Activated T-cell treated with anti-CD3 and anti-CD28 coated beads, Interleukin-2, amount 50 U/mL, for 48 hours (primary cell): ENCODE measurements at places on chromosomes 2 and 18.

- DNase-seq = no peak
Measured at GRCh38 chr2:25829377-25829704, 48.9 kb downstream of the ASXL2 start.

DNA sequence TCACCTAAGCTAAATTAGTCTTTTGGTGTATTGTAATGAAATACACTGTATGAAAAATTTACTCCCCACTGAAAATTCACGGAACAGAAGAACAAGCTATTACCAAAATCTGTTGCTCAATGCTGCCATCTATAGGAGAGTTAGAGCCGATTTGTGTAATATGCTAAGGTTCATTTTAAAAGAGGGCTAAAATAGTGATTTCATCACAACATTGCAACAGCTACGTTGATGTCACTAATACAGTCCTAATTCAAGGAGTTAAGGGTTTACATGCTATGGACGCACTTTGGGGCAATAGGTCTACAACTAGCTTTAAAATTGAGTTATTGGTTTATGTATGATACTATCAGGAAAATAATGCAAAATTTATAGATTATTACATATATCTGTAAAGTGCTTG is 3.0 kb upstream of the IRS1 start:
- DNase-seq = no peak

GRCh38 chr2:171244466-171244969 is 83.8 kb upstream of the TLK1 start:
- DNase-seq = no peak

GRCh38 chr2:152245653-152246052 is 70.1 kb upstream of the STAM2 start:
- DNase-seq = no peak

- DNase-seq = no peak
Measured at GRCh38 chr2:79887747-79888374, 375.0 kb downstream of the CTNNA2 start.

DNA sequence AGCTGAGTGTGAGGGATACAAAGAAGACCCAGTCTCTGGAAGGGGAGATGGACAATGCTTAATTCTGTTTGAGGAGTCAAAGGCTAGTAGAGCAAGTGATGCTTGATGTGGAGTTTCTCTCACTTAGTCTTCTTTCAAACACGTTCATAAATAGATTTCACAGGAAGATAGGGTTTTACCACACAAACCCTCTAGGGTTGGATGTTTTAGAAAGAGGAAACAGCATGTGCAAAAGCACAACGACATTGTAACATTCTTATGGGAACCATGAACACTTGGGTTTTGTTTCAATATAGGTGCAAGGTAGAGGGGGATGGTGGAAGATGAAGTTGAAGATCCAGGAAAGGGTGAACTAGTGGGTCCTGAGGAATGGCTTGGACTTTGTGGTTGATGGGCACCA is 10.8 kb upstream of the EFEMP1 start:
- no peak for DNase-seq

DNA sequence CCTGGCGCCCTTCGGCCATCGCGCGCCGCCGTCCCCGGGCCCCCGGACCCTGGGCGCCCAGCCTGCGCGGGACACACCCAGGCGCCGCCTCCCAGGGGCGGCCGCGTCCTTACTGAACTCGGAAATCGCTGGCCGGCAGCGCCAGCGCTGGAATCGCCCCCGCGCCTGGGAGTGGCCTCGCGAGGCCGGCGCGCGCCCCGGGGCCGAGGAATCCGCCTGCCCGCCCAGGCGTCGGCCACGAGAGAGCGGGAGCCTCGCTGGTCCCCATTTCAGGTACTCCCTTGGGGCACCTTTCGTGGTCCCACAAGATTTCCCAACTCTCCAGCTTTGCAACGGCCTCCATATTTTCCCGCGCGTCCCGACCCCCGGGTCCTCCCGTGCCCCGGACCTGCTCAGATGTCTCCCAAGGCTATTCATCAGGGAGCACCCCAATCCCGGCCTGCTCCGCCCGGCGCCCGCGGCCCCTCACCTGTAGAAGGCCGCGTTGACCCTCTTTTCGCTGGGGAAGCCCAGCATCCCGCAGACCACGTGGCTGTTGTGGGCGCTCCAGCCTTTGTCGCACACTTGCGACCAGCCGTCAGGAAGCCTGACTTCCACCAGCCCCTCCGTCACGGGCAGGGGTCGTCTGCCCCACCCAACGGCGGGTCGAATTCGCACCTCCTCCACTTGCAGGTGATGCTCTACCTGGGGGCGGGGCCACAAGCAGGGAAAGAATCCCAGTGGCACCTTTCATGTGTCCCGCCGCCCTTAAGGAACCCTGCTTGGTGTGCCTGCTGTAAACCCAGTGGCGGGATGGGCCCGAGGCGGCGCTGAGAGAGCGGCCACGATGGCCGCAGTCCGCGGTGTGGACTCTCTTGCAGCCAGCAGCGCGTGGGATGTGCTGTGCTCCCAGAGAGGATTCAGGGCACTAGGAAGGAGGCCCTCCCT is 4.6 kb downstream of the LOXL3 start:
- peak; percentile 54 for DNase-seq

GRCh38 chr18:40041951-40042350 is 1913.1 kb upstream of the PIK3C3 start:
- DNase-seq = no peak

DNA sequence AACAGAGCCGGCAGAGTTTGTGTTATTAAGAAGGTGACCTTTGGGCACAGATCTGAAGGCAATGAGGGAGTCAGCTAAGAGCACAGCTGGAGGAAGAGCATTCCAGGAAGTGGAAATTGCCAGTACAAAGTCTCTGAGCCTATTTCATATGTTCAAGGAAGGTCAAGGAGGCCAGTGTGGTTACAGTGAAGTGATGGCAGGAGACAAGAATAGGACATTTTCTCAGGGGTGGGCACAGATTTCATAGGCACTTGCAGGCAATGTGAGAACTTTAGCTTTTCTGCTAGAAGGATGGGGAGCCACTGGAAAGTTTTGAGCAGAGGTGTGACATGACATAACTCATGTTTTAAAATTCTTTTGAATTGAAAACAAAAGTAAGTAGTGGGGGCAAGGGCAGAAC is 50.3 kb downstream of the ARHGAP25 start:
- no peak for DNase-seq

DNA sequence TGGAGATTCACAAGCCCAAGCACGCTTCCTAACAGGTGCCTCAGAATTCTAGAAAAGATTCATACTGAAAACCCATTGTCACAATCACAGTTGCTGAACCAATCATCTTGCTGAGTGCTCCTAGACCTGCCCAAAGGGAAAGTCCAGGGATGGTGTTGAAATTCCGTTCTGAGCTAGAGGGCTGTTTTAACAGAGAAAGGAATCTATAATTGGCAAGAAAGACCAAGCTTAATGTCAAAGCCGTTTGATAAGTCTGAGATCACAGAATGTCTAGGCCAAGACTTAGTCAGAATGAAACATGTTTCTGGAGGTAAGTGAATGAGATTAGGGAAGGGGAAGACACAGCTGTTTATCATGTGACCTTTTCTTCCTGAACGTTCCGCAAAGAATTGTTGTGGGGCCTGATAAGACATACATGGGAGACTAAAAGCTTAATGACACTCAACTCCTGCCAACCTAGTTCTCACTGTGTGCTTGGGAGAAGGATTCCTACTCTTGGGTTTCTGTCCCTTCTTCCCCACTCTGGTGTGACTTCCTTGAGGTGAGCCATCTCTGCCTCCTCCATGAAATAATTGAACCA is 27.5 kb downstream of the PMAIP1 start:
- peak; percentile 42 for DNase-seq

DNA sequence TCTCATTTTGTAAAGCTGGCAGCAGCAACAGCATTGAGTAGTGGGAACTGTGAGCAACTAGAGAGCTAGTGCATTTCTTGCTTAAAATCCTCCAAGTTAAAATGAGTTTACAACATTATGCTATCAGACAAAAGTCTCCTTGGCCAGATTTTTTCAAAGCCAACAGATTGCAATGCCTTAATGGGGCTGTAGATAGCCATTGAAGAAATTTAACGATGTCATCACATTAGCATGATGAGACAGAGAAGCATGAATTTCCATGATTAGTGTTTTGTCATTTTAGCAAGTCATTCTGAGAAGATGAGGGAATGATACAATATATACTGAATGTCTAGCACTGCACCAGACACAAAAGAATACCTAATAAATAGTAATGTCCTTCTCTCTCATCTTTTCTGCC is 307.5 kb upstream of the REG3G start:
- no peak for DNase-seq

- DNase-seq = no peak
Measured at GRCh38 chr2:55743583-55743982, 49.9 kb upstream of the PNPT1 start.

- no peak for DNase-seq
Measured at GRCh38 chr2:95301186-95301585, 4.0 kb downstream of the KCNIP3 start.

- peak; percentile 24 for DNase-seq
Measured at GRCh38 chr2:230947908-230948365, 22.9 kb upstream of the GPR55 start.

GRCh38 chr2:235493402-235493774 is 455 bp upstream of the AGAP1 start:
- DNase-seq = no peak

- DNase-seq = no peak
Measured at GRCh38 chr2:100640431-100641124, 77.8 kb downstream of the PDCL3 start.

GRCh38 chr2:191821078-191821477 is 25.8 kb downstream of the CAVIN2 start:
- no peak for DNase-seq

DNA sequence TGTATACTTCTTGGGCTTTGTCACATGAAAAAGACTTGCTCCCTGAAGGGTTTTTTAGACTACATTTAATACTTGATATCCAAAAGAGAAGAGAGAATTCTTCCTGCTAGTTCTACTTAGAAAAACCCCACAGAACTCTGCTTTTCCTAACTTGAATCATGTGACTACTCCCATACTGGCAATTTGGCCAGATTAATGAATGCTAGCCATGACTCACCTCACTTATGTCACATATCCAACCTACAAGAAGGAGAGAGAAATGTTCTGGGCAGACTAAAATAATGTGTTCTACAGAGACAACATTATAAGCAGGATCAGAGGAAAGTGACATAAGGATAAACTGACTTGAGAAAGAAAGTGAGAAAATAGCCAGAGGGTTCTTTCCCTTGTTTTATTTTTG is 249.3 kb upstream of the GULP1 start:
- no peak for DNase-seq

- no peak for DNase-seq
Measured at GRCh38 chr18:50356036-50356945, 18.6 kb upstream of the SKA1 start.

- DNase-seq = peak; percentile 79
Measured at GRCh38 chr18:46174342-46175041, 70.3 kb downstream of the HAUS1 start.

DNA sequence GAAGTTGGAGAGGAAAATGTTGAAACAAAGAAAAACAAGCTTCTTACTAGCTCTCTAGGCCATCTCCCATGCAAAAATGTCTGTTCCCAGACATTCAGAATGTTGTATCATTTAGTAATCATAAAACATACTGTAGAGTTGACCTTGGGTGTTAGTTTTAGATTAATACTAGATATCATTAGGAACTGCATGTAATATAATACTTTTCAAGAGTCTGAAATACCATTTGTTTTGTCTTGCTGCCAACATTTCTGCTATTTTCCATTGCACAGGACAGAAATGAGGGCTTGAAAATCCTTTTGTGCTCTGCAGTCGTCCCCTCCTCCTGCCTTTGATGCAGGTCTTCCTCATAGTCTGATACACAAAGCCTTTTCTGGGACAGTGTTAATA is 89.5 kb upstream of the RBMS1 start:
- no peak for DNase-seq

- no peak for DNase-seq
Measured at GRCh38 chr18:74689251-74689650, 91.6 kb downstream of the ZNF407 start.

GRCh38 chr2:73232403-73233153 is 461 bp downstream of the PRADC1 start:
- DNase-seq = peak; percentile 61

GRCh38 chr18:10089881-10090280 is 176.1 kb downstream of the VAPA start:
- DNase-seq = no peak

- DNase-seq = no peak
Measured at GRCh38 chr2:228048838-228049490, 132.5 kb downstream of the SPHKAP start.

- no peak for DNase-seq
Measured at GRCh38 chr18:79792096-79792987, 5.4 kb upstream of the KCNG2 start.

- DNase-seq = no peak
Measured at GRCh38 chr2:237517990-237518389, 30.9 kb downstream of the MLPH start.

- no peak for DNase-seq
Measured at GRCh38 chr18:50590593-50590992, 30.7 kb downstream of the MAPK4 start.

- no peak for DNase-seq
Measured at GRCh38 chr2:161988589-161988988, 85.4 kb downstream of the DPP4 start.

DNA sequence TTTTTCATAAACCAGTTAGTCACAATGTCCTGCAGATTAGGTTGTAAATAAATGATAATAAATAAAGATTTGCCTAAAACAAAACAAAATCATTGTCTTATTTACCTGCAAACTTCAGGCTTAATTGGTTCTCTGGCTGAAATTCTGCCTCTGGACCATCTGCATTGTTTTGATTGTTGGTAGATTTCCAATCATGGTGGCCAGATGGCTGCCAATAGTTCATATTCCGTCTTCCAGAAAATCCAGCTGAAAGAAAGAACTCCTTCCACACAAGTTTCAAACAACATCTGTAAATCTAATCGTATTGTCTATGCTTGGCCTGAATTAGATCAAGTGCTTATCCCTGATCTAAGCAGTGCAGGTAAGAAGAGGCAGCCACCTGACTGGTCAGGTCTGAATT is 771.1 kb upstream of the ZEB2 start:
- no peak for DNase-seq

DNA sequence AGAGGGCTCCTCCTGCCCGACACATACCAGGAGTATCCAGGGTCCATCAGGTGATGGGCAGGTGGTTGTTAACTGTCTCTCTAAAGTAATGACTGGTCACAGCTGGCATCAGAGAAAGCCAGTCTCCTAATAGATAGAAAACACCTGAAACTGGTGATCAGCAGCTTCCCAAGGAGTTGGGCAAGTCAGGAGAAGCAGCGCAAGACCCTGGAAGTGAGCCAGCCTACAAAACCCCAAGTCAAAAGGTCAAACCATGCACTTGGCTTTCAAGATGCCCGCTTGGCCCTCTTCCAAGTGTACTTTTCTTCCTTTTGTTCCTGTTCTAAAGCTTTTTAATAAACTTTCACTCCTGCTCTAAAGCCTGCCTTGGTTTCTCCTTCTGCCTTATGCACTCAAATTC is 815.2 kb downstream of the DCDC2C start:
- no peak for DNase-seq
